CD4-positive, alpha-beta T cell treated with Interleukin-10 for 1 hour (primary cell): ENCODE measurements at places on chromosomes 12 and 14.

DNA sequence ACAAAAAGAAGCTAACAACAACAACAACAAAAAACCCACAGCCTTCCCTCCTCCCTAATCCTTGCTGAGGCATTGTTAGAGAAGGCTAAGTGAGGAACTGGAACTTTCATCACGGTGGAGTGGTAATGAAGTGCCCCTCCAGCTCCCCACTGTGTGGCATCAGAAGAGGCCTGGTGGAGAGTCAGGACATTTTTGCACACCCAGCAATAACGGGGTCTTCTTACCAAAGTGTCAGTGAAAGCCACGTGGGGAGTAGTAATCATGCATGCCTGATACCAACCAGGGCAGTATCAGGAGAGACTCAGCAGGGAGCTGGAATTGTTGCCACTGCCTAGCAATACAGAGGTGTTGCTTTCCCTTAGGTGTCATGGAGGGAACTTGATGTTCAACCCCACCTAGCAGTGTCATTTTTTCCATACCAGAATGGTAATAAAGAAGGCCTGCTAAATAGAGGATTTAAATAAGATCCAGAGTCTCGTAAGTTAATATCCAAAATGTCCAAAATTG lies 299.7 kb upstream of the RGS6 start:
- no peak for DNase-seq

DNA sequence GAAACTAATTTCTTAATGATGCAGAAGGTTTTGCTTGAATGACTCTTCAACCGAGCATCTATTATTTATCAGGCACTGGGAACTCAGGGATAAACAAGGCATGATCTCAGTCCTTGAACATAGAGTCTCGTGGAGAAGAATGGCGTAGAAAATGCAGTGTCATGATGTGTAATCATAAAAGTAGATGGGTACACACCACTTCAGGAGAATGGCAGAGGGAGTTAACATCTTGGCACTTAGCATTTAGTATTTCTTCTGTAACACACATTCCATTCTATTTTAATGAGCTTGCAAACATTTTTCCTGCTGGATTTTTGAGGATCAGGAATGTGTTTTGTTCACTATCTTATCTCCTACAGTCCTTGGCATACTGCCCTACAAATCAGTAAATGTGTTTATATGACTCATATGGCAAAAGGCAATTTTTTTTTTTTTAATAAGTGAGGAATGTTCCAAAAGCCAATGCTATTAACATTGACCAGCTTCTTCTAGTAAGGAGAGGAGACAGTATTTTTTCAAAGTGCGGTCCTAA lies 3.8 kb downstream of the TXNRD1 start:
- no peak for DNase-seq

- DNase-seq, result no peak
Observed at GRCh38 chr12:46265102-46265501, 3.7 kb downstream of the SLC38A1 start.

DNA sequence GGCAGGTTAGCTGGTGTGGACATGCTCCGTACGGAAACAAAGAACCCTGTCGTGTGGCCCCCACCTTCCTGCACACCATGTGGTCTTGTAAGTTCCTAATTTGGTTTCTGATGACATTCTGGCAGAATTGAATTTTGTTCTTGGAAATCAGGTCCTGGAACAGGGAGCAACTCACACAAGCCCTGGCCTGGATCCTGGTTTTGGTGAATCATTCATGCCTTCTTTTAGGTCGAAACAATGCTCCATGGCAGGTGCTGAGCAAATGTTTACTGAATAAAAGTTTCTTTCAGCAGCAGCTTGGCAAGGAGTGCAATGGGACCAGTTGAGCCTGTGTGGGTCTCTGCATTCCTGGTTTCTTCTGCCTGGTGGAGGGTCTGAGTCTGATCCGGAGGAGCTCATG lies 978.4 kb downstream of the BCL11B start:
- no peak for DNase-seq

GRCh38 chr12:98174428-98174809 lies 341.0 kb upstream of the TMPO start:
- no peak for DNase-seq

- no peak for DNase-seq
Observed at GRCh38 chr14:79587875-79588274, 623.4 kb downstream of the DIO2 start.

- DNase-seq, result peak; percentile 7
Observed at GRCh38 chr14:89669193-89669592, 252.2 kb upstream of the FOXN3 start.

DNA sequence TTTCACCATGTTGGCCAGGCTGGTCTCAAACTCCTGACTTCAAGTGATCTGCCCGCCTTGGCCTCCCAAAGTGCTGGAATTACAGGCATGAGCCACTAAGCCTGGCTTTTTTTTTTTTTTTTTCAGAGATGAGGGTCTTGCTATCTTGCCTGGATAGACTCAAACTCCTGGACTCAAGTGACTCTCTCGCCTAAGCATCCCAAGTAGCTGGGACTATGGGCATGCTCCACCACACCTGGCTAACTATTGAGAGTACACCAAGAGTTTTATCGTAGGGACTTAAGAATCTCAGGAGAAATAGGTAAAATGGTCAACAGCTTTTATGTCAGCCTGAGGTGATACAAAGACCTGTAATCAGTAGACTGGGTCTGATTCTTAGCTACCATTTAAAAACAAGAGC lies 31.2 kb upstream of the SIX1 start:
- DNase-seq, result no peak

DNA sequence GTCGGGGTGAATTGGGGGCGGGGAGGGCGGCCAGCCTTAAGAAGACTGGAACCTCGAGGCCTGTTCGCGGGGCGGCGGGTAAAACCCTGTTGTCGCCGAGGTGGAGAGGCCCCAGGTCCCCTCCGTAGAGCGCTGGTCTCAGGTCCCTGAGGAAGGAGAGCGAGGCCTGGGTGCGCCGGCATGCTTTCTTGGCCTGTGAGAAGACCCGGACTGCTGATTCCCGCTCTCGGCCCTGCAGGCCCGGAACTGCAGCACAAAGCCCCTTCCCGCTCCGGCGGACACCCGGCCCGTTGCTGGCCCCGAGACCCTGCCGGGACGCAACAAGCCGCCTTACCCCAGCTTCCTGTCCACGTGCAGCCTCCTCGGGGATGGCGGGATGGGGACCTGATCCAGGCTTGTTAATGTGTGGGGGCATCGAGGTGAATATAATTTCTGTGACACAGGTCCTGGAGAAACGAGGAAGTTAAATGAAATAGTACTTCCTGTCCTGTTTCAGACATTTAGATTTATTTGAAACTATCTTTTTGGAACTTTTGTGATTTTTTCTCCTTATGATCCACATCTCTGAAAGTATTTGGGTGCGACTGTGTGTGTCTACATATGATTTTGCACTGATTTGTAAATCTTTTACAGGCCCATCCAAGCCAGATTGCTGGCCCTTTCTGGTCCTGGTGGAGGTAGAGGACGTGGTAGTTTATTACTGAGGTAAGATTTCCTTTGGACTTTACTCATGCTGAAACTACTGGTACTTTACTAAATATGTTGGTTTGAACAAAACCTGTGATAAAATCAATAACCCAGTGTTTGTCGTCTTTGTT lies 600 bp downstream of the PNN start:
- DNase-seq, result peak; percentile 39
